ENCODE measurements at places on chromosomes 12 and 14. TPM values are rescaled to one million over a fixed set of nuclear protein-coding genes. Genes with fewer than 3 reads are reported as not detected.
A peak's percentile ranks its signal among the peaks of the same experiment; 100 is the strongest.

Gene TCL1B
- total RNA-seq: 3.7 TPM

Gene GPR68
- total RNA-seq: 2.4 TPM

DNA sequence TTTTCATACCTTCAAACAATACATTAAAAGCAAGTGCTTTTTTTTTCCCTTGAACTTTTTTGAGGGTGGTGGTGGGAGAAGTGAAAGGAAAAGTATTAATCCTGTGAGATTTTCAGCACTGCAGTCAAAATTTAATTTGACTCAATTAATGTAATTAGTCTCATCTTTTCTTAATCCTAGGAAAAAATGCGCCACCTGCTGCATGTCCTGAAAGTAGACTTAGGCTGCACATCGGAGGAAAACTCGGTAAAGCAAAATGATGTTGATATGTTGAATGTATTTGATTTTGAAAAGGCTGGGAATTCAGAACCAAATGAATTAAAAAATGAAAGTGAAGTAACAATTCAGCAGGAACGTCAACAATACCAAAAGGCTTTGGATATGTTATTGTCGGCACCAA, 52.2 kb downstream of the SPATA7 start:
- no peak for DNase-seq

DNA sequence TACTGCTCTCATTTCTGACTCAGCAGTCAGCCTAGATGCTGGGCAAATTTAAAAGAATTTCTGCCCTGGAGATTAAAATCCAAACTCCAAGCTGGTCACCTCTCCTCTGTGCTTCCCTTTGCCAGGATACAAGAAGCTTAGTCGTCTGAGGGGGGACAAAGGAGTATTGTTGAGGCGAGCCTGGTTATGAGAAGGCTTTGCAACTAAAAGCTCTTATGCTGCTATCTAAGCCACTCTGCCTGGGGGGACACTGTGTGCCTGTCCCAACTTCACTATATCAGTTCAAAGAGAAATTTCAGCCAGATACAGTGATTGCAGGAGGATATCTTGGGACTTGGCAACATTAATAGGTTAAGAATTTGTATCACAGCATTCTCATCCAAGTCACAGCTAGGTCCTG, 10.8 kb upstream of the PLEKHH1 start:
- peak; percentile 82 for DNase-seq

DNA sequence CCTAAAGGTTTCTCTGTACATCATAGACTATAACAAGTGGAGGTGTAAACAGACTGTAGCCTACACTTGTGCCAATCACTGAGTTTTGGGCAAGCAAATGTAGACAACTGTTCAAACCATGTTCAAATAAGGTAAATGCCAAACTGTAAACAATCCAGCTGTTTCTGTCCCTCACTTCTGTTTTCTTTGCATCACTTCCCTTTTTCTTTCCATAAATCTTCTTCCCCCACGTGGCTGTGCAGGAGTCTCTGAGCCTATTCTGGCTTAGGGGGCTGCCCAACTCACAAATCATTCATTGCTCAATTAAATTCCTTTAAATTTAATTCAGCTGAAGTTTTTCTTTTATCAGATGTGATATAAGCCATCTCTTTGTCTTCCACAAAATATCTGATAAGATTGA, 65.1 kb upstream of the CPM start:
- DNase-seq: no peak

Gene TPPP2
- 201 TPM for total RNA-seq

DNA sequence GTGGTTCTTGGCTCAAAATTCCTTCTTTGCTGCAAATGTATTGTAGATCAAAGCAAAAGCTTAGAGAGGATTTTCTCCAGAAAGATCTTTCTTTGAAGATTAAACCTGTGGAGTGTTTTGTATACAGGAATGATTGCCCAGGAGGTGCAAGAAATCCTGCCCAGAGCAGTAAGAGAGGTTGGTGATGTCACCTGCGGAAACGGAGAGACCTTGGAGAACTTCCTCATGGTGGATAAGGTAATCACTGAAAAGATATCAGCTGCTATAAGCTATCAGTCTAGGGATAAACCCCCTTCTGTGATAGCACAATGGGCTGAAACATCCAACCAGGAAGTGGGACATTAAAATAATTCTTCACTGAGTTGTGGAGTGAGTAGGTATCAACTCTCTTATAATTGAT, 85.7 kb downstream of the MYRFL start:
- DNase-seq: no peak

- DNase-seq: no peak
These were observed 169.9 kb downstream of the KTN1 start for GRCh38 chr14:55749946-55750345.

Gene RERG
- total RNA-seq: 14.9 TPM

Gene RGS6
- 16.0 TPM for total RNA-seq

DNA sequence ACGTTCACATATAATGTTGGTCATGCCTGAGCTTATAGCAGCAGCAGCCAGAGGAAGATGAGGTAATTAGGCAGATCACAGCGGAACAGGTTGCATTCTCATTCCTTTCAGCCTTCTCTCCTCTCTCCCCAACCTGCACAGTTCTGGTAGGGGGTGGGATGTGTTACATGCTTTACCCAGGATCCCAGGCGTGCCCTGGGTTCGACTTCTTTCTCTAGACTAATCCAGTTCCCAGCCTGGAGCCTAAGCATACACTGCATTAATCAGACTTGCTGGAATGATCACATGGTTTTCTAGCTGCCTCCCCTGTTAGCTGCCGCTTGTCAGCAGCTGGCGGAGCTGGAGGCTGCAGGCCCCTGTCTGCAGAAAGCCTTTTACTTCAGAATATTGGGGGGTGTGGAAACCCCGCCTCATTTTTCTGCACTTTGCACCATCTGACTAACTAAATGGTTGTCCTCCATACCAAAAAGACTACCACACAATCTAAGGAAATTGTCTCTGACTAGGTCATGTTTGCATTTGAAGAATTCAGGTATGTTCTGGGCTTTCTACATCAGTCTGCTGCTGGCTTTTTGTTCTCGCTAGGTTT, 46.0 kb upstream of the EVL start:
- DNase-seq: no peak

Gene KCNA5
- 0.25 TPM for total RNA-seq

Gene CAPS2
- 25.6 TPM for total RNA-seq

- DNase-seq: no peak
These were observed 26.2 kb downstream of the SUSD6 start for GRCh38 chr14:69637503-69638031.

DNA sequence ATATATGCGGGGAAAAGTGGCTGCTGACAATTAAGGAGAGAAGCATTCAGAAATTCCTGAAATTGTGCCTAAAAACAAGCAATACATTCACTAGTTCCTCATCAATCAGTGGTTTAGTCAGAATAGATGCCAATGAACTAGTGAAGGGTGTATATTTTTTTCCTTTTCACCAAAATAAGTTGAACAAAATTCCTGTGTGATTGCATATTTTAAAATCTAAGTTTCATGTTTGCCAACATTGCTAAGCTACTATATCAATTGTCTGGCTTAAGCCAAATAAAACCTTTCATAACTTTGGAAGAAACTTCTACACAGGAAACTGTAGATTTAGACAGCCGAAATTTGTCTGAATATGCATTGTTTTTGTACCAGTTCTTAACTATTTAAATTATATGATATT, 8.7 kb downstream of the PRKD1 start:
- no peak for DNase-seq

- DNase-seq: peak; percentile 45
These were observed 445 bp downstream of the CERS5 start for GRCh38 chr12:50166799-50167048.

DNA sequence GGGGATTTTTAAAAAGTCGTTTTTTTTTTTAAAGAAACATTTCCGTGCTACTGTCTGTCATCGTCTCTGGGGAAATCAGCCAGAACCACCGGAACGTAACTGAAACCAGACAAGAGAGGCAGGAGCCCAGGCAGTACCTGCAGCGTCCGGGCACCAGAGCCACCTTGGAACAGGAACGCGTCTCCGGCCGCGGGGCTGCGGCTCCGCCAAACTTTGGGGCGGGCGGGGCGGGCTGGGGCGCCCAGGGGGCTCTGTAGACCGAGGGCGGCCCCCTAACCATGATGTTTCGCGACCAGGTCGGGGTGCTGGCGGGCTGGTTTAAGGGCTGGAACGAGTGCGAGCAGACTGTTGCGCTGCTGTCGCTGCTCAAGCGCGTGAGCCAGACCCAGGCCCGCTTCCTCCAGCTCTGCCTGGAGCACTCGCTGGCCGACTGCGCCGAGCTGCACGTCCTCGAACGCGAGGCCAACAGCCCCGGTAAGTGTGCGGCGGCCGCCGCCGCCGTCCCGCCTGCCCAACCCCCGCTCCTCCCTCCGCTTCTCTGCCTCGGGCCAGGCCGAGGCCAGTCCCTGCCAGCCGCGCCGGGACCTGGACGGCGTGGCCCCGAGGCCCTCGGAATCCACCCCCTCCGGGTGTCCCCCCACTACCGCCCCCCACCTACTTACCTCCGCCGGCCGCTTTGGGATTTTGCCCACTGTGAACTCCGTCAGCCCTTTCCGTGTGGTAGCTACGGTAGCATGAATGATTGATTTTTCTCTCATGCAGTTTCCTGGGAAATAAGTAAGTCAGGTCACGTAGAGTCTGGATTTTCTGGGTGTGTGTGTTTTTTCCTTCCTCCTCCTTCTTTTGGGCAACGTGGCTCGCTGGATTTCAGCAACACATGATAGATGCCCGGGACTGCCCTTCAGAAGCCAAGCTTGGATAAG, 972 bp downstream of the SAMD4A start:
- DNase-seq: peak; percentile 51

Gene ARHGAP9
- 29.2 TPM for total RNA-seq

DNA sequence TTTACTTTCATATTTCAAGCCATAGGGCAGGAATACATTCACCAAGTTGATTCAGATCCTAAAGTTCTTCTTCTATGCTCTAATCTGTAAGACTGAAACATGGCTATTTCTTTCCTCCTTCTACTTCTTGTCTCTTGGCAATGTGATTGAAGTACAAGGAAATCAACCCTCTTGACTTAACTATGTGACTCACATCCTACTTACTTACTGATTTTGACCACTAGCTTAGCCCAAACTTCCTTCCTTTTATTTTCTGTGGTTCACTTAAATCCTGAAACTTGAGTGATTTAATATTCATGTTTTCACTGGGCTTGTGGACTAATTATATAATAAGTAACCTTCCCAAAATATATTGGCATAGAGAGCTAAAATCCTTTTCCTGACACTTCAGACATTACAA, 111.2 kb upstream of the NOVA1 start:
- no peak for DNase-seq

GRCh38 chr12:6187948-6188793, 12.0 kb upstream of the CD9 start:
- DNase-seq: no peak

DNA sequence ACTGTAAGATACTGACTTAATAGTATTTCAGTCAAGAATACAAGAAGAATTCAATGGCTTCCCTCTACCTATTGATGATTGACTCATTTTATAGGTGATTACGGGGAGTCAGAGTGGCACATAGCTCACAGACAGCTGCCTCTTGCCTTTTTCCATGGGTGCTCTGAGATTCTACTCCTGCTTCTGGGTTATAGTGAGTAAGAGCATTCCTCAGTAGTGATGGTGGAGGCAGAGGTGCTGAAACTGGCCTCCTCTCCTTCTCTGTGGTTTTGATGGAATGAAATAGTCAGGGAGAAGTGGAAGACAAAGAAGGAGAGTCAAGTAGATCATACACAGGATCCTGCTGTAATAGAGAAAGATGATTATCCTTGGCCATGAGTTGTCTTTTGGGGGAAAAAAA, 438.2 kb upstream of the FAR2 start:
- DNase-seq: no peak

- no peak for DNase-seq
These were observed 20.6 kb upstream of the BDKRB1 start for GRCh38 chr14:96235426-96235825.

Gene MGST1
- total RNA-seq: 14.0 TPM

Measured in testis (tissue), 5 donors.